ENCODE measurements at places on chromosomes 5 and 9.

- DNase-seq = no peak
Measured at GRCh38 chr9:72753266-72753893, 199.5 kb downstream of the ALDH1A1 start.

DNA sequence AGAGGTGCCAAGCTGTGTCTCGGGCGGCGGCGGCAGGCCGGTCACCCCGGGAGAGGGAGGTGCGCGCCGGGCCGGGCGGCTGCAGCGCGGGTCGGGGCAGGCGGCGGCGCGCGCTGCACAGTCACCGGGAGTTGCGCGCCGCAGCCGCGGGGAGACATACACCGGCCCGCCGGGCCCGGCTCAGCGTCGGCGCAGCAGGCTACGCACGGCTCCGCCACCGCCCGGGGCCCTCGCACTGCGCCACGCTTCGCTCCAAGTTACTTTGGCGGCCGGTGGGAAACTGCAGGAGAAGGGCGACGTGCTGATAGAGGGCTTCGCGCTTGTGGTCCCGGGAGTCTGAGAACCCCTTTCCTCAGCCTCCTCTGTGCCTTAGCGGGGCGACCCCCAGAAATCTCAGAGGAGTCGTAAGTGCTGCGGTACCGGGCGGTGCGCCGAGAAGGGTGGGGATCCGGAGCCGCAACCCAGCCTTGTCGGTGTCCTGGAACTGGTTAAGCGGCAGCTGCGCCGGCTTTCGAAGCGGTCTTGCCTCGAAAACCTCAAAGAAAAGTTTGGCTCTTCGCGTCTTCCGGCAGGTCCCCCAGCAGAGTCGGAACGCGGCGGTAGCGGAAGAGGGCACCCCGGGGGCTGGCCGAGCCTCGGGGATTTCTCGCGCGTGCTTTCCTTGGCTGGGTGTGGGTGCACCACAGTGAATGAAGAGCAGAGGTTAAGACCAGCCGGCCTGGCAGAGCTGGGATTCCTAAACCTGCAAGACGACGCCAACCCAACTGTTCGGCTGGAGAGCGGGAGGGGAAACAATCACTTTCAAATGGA lies at the start of gene EFNA5:
EFNA5 (minus strand) TSS at position 6 of the 810 bp plus-strand sequence.
- DNase-seq = peak; percentile 27

DNA sequence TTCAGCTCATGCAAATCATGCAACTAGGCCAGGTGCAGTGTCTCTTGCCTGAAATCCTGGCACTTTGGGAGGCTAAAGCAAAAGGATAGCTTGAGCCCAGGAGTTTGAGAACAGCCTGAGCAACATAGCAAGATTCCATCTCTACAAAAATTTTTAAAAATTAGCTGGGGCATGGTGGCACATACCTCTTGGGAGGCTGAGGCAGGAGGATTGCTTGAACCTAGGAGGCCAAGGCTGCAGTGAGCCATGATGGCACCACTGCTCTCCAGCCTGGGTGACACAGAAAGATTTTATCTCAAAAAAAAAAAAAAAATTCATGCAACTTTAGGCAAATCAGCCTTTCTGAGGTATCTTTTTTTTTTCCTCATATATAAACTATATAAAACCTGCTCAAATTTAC lies 35.6 kb upstream of the CCNB1 start:
- DNase-seq = no peak

DNA sequence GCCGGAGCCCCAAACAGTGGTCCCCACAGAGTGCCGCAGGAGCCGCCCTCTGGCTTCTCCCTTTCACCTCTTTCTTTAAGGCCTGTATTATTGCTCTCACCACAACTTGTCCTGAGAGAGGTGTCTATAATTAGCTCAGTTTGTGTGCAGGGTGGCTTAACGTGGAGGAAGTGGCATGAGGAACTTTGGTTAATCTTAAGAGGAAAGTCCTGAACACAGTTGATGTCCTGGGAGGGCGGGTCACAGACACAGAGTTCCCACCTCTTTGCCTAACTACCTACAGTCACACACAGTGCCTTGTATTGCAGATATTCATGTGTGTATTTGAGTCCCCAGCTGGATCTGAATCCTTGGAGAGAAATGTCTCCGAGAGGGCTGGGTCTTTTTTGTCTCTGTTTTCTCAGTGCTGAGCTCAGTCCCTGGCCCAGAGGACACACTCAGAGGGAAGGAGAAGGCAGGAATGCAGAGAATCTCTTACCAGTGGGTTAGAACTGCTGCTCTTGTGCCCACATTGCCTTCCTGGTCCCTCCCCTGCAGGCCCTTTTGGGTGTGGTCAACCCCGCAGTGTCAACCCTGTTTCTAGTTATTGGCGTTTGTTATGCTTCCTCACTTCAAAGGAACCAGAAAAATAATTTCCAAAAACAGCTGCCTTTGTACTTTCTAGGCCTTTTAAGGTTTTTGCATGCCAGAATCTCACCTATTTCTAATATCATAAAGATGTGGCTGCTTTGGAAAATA lies 392.5 kb downstream of the KDM4C start:
- DNase-seq = no peak

GRCh38 chr9:73841018-73841417 lies 656.1 kb upstream of the RORB start:
- no peak for DNase-seq

DNA sequence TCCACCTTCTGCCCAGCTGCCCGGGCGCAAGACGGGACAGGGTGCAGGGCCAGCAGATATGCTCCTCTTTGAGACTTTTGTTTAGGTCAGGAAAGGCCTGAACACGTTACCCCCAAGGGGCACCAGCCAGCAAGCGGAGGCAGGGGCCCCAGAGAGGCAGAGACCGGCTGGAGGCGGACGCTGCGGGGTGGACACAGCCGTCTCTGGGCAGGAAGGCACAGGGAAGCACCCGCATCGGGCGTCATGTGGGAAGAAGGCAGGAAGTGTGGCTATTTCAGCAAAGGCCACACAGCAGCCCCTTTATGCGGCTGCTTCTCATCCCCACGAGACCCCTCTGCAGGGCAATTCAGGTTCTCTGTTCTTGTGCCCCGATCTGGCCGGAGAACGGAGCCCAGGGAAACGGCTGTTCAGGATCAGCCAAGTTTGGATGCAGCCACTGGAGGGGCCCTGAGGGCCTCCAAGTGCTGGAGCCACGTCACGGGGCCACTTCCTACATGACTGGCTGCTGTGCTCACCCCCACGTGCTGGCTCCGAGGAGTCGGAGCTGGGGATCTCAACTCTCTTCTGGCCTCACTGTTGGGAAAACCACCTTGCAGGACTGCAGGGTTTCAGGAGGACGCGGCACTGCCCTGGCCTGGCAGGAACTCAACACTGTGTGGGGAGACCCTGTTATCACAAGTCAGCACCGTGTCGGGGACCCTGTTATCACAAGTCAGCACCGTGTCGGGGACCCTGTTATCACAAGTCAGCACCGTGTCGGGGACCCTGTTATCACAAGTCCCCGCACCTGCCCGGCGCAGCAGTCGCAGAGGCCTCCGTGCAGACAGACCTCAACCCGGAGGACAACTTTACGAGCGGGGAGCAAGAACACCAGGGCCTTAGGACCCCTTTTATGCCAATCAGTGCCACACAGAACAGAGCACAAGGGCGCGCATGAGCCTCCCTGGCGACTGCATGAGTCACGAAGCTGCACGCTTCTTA lies 44.4 kb downstream of the SLC12A7 start:
- no peak for DNase-seq

Data from H54 (cell line).